ENCODE measurements at places on chromosomes 5 and 9. TPM values are rescaled to one million over a fixed set of nuclear protein-coding genes. Genes with fewer than 3 reads are reported as not detected.

DNA sequence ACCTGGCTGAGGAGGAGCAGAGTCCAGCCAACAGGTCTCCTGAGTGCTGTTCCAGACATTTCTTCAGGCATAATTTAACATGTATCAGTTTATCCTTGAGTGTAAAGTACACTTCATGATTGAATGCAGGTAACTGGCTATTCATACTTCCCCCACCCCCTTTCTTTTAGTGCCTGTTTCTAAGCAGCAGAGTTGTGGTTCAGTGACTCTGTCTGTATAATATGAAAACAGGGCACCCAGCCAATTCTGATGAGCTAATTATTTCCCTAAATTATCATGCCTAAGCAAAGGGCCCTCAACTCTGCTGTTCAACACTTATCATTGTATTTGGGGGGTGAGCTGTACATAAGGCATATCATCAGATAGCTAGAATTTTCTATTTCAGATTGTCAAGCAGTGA is 51.9 kb upstream of the ZSWIM6 start:
- H3K36me3 ChIP-seq, result no peaks in the 10 kb centered on the region
- peaks cover 24% of the 10 kb centered on the region for H3K4me1 ChIP-seq
- H3K4me3 ChIP-seq, result no peak overlapping the region
- peaks cover 1% of the 10 kb centered on the region for H3K27me3 ChIP-seq

- DNase-seq, result no peak
- no peaks in the 10 kb centered on the region for H3K36me3 ChIP-seq
- peaks cover 14% of the 10 kb centered on the region for H3K4me1 ChIP-seq
- no peak overlapping the region for H3K4me3 ChIP-seq
- H3K27ac ChIP-seq, result no peak overlapping the region
- peaks cover 7% of the 10 kb centered on the region for H3K27me3 ChIP-seq
Measured at GRCh38 chr5:158170534-158170933, 311.6 kb upstream of the CLINT1 start.

- peak overlapping the region; percentile 99 for H3K27ac ChIP-seq
- peaks cover 16% of the 10 kb centered on the region for H3K4me1 ChIP-seq
- H3K4me3 ChIP-seq, result peak overlapping the region; percentile 94
- DNase-seq, result peak; percentile 75
- H3K36me3 ChIP-seq, result no peaks in the 10 kb centered on the region
Measured at GRCh38 chr5:173056783-173057061, 570 bp downstream of the CREBRF start.

Gene TERT
- total RNA-seq, result 0.33 TPM
